ENCODE measurements at places on chromosomes 12 and 14.
A peak's percentile ranks its signal among the peaks of the same experiment; 100 is the strongest.

DNA sequence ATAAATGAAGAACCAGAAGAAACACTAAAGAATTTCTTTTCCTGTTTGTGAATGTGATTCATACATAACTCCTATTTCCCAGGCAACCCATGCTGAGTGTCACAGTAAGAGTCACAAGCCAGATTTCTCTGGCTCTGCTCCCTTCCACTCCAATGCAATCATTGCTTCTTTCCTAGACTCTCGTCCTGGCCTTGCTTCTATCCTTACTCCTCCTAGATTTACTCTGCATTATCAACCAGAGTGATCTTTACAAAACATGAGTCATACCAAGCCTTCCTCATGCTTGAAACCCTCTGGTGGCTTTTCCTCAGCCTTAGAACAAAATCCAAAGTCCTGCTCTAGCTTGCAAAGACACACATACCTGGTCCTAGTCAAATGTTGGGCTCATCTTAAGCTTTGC is 13.3 kb downstream of the IL22 start:
- peak; percentile 21 for DNase-seq

- no peak for DNase-seq
These were observed 24.6 kb upstream of the CIT start for GRCh38 chr12:119901670-119902069.

- no peak for DNase-seq
These were observed 10.3 kb upstream of the SLCO1B3 start for GRCh38 chr12:20800160-20800559.

GRCh38 chr14:89912667-89913211 is 41.8 kb downstream of the EFCAB11 start:
- DNase-seq = peak; percentile 48

- DNase-seq = no peak
These were observed 8.1 kb upstream of the EIF2S3B start for GRCh38 chr12:10497602-10498001.

All from hematopoietic multipotent progenitor cell treated with erythropoietin and hydrocortisone succinate and interleukin-3 and kit ligand, for 4 days (in vitro differentiated cells).